Ovary (tissue), 10 donors: ENCODE measurements at places on chromosomes 6 and 20. TPM values are rescaled to one million over a fixed set of nuclear protein-coding genes. Genes with fewer than 3 reads are reported as not detected.

DNA sequence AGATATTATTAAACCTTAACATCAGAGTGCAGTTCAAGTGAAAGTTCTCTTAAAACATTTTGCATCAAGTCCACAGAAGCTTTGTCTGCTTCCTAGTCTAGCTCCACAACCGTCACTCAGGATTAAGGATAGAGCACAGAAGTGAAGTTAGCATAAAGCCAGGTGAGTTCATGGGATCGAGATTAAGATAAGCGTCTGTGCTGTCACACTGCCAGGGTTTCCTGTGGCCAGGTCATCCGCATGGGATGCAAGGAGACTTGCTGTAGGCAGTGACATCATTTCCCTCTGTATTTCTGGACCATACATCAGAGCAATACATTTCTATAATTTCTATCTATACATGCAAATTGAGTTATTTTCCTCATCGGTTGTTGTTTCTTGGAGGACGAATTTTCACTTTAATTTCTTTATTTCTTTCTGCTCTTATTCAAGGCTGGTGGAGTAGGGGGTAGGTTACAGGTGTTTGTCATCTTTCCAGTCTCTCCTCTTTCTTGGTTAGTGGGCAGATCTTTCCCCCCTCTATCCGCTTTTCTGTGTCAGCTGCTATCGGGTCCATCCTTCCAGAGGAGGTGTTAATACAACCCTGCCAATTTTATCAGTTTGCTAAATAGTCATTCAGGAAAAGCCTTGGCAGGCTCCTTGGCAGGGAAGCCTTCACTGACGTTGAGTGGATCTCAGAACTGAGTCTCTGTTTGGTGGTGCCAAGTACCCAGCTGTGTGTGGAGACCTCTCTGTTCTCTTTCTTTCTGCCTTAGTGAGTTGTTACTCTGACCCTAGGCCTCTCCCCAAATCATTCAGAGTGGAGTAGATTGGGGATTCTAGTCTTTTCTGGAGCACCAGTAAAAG is 307.6 kb upstream of the MAP3K7 start:
- no peak for DNase-seq
- H3K36me3 ChIP-seq: no peaks in the 10 kb centered on the region
- H3K27me3 ChIP-seq: no peaks in the 10 kb centered on the region
- H3K4me3 ChIP-seq: no peak overlapping the region
- no peaks in the 10 kb centered on the region for H3K4me1 ChIP-seq
- H3K27ac ChIP-seq: no peak overlapping the region

DNA sequence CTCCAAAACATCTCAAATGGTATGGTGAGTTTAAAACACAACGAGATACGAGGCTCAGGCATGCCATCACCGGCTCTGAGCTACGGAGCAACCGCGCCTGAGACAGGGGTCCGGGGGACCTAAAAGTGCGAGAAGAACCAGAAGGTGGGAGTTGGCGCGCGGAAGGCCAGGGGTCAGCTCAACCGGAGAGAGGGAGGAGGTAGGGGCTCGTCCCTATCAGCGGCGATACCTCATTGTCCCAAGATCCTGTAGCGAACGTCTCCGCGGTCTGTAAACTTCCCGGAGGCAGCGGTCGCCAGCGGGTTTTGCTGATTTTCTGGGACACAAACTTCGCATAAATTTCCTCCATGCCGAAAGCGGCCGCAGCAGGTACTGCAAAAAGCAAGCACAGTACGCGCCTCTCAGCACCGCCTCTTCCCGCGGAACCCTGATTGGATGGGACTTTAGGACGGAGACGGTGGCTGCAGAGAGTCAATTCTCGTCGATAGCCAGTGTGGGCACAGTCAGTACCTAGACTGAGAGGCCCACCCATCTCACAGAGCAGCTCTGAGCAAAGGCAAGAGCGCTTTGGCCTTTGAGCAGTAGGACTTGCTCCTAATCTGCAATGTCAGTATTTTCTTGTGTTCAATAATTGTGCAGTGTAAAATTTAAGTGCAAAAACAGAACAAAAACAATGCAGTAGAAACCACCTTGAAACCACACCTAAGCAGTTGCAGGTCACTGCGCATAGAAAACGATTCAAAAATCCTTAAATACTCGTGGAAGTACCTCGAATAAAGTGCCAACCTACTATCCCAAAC is at the start of gene NUP43:
Gene NUP43 (minus strand): TSS at position 383 of the 800 bp plus-strand sequence. CDS start 34 bp downstream, at position 349.
- H3K4me3 ChIP-seq: peak within 1 kb of the TSS; percentile 95
- H3K27me3 ChIP-seq: no peaks in the 10 kb centered on the region
- H3K27ac ChIP-seq: no peak within 1 kb of the TSS
- H3K36me3 ChIP-seq: no peaks in the 10 kb centered on the region
- H3K4me1 ChIP-seq: peaks cover 7% of the 10 kb centered on the region

GRCh38 chr6:17305219-17306001 is 24.2 kb downstream of the RBM24 start:
- DNase-seq: no peak
- no peaks in the 10 kb centered on the region for H3K36me3 ChIP-seq
- no peak overlapping the region for H3K4me3 ChIP-seq
- H3K27me3 ChIP-seq: no peaks in the 10 kb centered on the region
- no peaks in the 10 kb centered on the region for H3K4me1 ChIP-seq

DNA sequence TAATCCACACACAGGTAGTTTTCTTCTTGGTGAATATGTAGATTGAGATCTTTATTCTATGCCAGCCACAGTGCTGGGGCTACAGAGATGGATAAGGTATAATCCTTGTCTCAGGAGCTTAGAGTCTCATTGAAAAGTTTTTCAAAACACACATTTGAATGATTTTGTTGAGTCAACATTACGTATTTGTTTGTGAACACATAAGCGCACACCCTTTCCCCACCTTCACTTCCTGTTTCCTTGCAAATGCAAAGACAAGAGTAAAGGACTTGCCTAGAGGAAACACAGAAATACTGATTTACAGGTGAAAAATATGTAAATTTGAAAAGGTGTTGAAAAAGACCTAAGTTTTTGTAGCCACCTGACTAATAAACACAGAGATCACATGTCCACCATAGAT is 27.8 kb downstream of the VAPB start:
- no peak overlapping the region for H3K4me3 ChIP-seq
- H3K36me3 ChIP-seq: no peaks in the 10 kb centered on the region
- no peak overlapping the region for H3K27ac ChIP-seq
- DNase-seq: no peak

DNA sequence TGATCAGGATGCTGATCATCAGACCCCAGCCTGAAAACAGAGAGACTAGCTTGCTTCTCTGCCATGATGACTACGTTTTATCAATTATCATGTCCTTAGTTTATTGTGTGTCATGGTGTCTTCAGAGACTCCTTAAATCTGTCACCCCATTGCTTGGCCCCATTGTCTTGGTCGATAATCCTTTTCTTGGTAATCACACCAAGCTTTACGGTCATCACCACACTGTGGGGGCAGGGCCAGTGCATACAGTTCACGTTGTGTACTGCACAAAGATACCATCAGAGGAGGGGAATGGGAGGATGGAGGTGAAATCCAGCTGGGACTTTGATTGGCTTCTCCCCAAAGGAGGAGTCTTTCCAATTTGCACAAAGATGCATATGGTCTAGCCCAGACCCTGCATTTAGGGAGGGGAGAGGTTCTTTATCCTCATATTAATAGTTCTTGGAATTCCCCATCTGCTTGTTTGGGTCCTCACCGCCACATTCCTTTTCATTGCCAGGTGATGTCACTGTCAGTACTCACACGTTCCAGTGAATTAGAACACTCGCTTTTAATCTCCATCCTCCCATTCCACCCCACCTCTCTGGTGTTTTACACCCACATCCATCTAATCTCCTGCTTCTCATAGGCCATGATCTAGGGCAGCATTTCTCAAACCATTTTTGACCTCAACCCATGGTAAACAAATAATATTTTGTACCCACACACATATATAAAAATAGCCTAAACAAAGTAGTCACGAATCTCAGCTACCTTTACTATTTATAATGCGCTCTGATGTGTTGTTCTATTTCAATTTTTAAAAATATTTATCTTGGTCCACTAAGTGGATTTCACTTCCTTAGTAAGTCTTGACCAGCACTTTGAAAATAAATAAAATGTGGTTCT is 5.7 kb downstream of the ETV7 start:
- no peak for DNase-seq
- H3K4me1 ChIP-seq: peaks cover 2% of the 10 kb centered on the region
- H3K27ac ChIP-seq: no peak overlapping the region
- no peak overlapping the region for H3K4me3 ChIP-seq
- H3K27me3 ChIP-seq: no peaks in the 10 kb centered on the region

GRCh38 chr6:63456734-63457133 is 115.5 kb upstream of the LOC128125822 start:
- H3K36me3 ChIP-seq: no peaks in the 10 kb centered on the region
- H3K4me1 ChIP-seq: no peaks in the 10 kb centered on the region
- no peak overlapping the region for H3K4me3 ChIP-seq
- DNase-seq: no peak
- no peaks in the 10 kb centered on the region for H3K27me3 ChIP-seq

DNA sequence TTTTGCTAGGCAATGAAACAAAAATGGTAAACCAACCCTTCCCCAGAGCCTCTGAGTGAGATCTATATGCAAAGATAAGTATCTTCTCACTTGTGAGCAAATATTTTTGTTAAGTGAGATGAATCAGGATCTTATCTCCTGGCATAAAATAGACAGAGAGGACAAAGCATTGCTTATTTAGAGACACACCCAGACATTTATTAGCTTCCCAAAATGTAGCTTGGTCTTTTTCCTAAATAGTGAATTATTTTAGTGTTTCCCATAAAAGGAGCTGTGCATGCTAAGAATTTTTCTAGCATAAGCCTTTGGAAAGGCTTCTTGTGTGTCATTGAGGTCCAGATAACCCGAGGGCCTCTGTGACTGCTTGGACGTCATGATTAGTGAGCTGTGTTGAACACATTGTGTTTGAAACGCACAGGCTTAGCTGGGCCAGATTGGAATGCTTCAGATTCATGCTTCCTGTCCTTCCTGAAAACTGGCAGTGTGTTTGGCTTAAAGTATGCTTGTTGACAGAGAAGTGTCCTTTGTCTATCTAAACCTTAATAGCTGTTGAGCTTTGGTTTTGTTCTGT is 16.5 kb downstream of the MTHFD1L start:
- no peaks in the 10 kb centered on the region for H3K27me3 ChIP-seq
- DNase-seq: peak; percentile 78
- peaks cover 7% of the 10 kb centered on the region for H3K4me1 ChIP-seq
- H3K4me3 ChIP-seq: no peak overlapping the region

- no peak overlapping the region for H3K27ac ChIP-seq
- no peak for DNase-seq
- H3K36me3 ChIP-seq: no peaks in the 10 kb centered on the region
- H3K4me3 ChIP-seq: no peak overlapping the region
- H3K27me3 ChIP-seq: no peaks in the 10 kb centered on the region
Measured at GRCh38 chr6:167697316-167697715, 129.4 kb upstream of the AFDN start.

DNA sequence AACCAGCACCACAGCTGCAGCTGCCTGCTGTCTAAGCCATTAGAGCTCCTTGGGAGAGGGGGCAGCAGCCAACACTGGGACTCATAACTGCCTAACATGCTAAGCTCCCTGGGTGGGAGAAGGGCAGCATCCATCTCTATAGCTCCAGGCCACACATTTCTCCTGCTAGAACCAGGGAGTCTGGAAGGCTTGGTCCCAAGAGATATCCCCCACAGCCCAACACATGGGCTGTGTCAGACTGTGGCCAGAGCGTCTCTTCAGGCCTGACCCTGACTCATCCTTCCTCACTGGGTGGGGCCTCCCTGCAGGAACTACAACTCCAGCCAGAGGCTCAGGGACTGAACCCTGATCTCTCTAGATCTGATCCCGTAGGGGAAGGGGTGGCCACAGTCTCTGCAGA is 411.1 kb downstream of the HDGFL1 start:
- no peak overlapping the region for H3K27ac ChIP-seq
- DNase-seq: no peak
- no peak overlapping the region for H3K4me3 ChIP-seq

DNA sequence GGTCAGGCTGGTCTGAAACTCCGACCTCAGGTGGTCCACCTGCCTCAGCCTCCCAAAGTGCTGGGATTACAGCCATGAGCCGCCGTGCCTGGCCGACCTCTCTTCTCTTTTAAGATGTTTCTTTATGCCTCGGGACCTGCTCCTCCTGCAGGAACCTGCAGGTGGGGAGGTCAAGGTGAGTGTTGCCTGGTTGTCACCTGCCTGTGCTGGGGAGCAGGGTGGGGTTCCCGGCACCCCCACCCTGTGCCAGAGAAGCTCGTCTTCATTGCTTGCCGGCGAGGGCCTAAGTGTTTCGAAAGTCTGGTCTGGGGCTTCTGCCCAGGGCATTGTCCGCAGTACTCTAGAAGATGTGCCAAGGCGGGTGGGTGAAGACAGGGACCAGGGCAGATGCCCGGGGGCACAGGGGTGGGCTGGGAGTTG is 36.0 kb downstream of the SYNJ2 start:
- no peak overlapping the region for H3K27ac ChIP-seq
- H3K27me3 ChIP-seq: no peaks in the 10 kb centered on the region
- peak; percentile 12 for DNase-seq
- no peaks in the 10 kb centered on the region for H3K4me1 ChIP-seq
- no peak overlapping the region for H3K4me3 ChIP-seq

GRCh38 chr20:33025318-33025876 is 6.1 kb upstream of the BPIFB6 start:
- no peak overlapping the region for H3K27ac ChIP-seq
- no peaks in the 10 kb centered on the region for H3K27me3 ChIP-seq
- no peaks in the 10 kb centered on the region for H3K36me3 ChIP-seq
- DNase-seq: no peak
- H3K4me3 ChIP-seq: no peak overlapping the region

DNA sequence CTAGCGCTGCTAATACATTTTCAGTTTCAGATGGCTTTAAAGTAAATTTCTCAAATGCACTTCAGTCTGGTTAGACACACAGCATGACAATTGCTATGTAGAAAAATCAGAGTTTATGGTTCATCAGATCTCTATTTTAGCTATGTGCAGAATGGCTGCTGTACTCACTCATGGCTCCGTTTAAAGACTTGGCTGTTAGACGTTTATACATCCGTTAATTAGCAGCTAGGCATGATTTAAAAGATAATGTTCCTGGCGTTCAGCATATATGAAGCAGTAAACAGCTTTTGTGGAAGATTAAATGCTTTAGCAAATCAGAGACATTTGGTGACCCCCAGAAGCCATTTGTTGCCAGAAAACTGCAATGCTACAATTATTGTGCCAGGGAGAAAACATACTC is 350.0 kb upstream of the MANEA start:
- H3K27me3 ChIP-seq: no peaks in the 10 kb centered on the region
- H3K4me1 ChIP-seq: no peaks in the 10 kb centered on the region
- no peak overlapping the region for H3K27ac ChIP-seq

GRCh38 chr20:53779822-53780221 is 186.2 kb upstream of the ZNF217 start:
- H3K27ac ChIP-seq: no peak overlapping the region
- no peaks in the 10 kb centered on the region for H3K27me3 ChIP-seq
- H3K4me3 ChIP-seq: no peak overlapping the region

- H3K4me3 ChIP-seq: peak overlapping the region; percentile 94
- peaks cover 4% of the 10 kb centered on the region for H3K4me1 ChIP-seq
- H3K27me3 ChIP-seq: no peaks in the 10 kb centered on the region
- H3K36me3 ChIP-seq: no peaks in the 10 kb centered on the region
- no peak for DNase-seq
Measured at GRCh38 chr6:149319422-149319821, 1.9 kb downstream of the TAB2 start.

ADGRG6 gene
- 10.6 TPM for total RNA-seq

SPATA2 gene
- total RNA-seq: 2.3 TPM

XKR7 gene
- total RNA-seq: not detected

REM1 gene
- 2.6 TPM for total RNA-seq

COL20A1 gene
- total RNA-seq: 0.17 TPM
